Stimulated activated CD4-positive, alpha-beta T cell treated with anti-CD3 and anti-CD28 coated beads, Interleukin-15, amount 100 ng/mL, for 48 hours (primary cell): ENCODE measurements at places on chromosomes 13 and 19.

- no peak for DNase-seq
These were observed 52.5 kb upstream of the GAS6 start for GRCh38 chr13:113916330-113916815.

- DNase-seq: no peak
These were observed 70.3 kb downstream of the DHRS12 start for GRCh38 chr13:51733374-51734298.

- peak; percentile 77 for DNase-seq
These were observed at the start of gene ZNF835 for GRCh38 chr19:56671613-56671994. TSS of gene ZNF835 (minus strand) at chr19:56671757. CDS start at chr19:56665198, 6,559 bp downstream.

DNA sequence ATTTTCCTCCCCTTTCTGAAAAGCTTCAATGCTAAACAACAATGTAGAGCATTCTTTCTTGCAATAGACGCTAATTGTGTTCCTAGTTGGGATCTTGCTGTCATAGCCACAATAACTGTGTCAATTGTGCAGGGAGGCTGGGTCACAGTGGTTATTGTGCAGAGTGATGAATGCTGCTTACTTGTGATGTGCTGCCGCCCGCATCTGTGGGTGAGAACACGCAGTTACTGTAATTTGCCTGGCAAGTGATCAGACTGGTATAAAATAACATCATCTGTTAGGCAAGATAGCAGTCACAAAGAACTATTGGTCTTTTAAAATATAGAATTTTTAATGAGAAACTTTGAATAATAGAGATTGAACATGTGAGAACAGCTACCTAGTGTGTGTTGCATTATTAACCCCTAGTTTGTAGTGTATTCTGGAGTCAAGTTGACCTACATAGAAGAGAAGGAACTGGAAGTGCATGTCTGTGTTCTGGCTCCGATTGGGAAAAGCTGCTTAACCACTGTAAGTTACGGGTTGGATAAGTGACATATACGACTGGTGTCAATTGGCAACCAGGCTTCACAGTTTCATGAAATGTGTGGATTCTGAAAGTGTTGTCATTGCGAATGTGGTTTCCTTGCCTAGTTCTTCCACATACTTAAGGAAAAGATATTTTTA, 43.6 kb downstream of the SLAIN1 start:
- DNase-seq: no peak

GRCh38 chr19:54418030-54418929, 3.0 kb downstream of the TTYH1 start:
- DNase-seq: no peak

- DNase-seq: no peak
These were observed 154.7 kb upstream of the SGCG start for GRCh38 chr13:23025864-23026608.

GRCh38 chr13:60090574-60090973, 73.2 kb downstream of the DIAPH3 start:
- no peak for DNase-seq

DNA sequence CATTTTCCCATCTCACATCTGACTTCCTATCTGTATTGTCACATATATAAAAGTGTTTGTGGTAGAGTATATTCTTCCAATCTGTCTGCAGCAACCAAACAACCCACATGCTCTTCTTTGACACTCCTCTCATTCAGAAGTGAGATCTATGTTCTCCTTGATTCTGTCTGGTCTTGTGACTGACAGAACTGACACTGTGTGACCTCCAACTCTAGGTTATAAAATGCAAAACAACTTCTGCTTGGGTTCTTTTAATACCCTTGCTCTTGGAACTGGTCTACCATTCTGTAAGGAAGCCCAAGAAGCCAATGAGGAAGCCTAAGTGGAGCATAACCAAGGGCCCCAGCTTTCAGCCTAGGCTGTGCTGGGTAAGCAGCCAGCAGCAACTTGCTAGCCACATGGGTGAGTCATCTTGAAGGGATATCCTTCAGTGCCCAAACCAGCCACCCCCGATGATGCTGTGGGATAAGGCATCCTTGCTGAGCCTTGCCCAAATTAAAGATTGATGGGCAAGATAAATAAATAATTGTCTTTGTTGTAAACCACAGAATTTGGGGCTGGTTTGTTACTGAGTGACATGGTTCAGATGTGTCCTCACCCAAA, 18.4 kb upstream of the ITM2B start:
- no peak for DNase-seq

- DNase-seq: no peak
These were observed 7.7 kb upstream of the RNF113B start for GRCh38 chr13:98184792-98185191.

GRCh38 chr19:1261798-1262622, 7.1 kb upstream of the CIRBP start:
- no peak for DNase-seq

GRCh38 chr13:109883181-109884180, 97.1 kb upstream of the IRS2 start:
- no peak for DNase-seq

DNA sequence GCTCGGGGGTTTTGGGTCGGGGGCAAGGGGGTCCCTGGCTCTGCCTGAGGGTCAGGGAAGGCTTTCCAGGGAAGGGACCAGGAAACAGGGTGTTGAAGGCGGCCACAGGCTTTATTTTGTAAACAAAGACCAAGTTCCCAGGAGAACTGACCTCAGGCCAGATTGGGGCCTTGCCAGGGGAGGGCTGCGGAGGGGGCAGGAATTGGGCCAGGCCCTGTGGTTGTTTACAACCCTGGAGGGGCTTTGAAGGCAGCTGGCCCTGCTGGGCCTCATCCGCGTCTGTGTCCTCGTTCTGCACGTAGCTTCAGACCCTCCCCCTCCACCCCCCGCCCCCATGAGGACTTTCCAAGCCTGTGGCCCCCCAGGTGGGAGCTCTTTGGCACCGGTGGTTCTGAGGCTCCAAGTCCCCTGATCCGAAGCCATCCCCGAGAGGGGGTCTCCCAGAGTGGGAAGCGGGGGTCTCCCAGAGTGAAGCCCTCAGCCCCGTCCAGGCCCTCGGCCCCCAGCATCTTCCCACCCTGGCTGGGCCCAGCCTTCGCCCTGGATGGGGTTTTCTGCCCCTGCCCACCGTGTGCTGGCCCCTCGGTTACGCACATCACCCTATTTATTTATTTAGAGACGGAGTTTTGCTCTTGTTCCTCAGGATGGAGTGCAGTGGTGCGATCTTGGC, 13.5 kb upstream of the BSG start:
- DNase-seq: no peak

GRCh38 chr13:109140479-109141349, 511.3 kb downstream of the MYO16 start:
- DNase-seq: no peak

GRCh38 chr19:47331931-47332547, at the start of gene C5AR2:
TSS of gene C5AR2 (plus strand) at chr19:47332175. CDS start at chr19:47340800, 8,625 bp downstream.
- no peak for DNase-seq

DNA sequence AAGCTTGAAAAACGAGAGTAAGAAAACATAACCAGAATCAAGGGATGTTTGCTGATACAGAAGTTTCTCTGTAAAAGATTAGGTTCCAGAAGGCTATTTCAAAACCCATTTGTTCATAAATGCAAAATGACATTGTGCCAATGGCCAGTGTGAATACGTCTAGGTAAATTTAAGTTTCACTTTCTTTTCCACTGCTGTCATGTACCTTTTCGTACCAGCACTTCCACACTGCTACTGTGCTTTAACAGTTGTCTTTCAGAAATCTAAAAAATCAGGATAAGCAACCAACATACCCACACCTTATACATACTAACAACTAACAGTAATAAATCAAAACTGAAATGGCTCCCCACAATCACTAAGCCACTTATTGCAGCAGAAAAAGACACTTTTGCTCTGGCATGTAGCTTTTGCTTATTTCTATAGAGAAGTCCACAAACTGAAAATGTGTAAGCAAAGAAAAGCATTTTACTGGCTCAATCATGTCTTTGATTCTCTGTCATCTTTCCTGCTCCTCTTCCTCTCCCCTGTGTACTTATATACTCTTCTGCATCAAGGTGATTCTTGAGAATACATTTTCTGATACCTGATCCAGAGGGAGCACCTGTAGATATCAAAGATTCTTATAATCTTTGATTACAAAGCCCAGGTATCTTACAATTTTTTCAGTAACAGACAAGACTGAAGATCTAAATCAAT, 34.3 kb downstream of the ELF1 start:
- DNase-seq: no peak

DNA sequence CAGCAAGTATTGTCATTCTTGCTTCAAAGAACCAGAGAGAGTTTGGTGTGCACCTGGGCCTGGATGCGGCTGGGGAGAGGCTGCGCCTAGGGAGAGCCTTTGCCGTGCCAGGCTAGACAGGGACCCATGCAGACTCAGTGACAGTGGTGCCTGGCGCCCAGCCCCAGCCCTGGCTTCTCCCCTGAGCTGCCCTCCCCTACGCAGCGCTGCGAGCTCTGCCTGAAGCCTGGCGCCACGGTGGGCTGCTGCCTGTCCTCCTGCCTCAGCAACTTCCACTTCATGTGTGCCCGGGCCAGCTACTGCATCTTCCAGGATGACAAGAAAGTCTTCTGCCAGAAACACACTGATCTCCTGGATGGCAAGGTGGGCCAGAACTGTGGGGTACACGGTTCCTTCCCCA, 12.0 kb downstream of the KMT2B start:
- DNase-seq: no peak

DNA sequence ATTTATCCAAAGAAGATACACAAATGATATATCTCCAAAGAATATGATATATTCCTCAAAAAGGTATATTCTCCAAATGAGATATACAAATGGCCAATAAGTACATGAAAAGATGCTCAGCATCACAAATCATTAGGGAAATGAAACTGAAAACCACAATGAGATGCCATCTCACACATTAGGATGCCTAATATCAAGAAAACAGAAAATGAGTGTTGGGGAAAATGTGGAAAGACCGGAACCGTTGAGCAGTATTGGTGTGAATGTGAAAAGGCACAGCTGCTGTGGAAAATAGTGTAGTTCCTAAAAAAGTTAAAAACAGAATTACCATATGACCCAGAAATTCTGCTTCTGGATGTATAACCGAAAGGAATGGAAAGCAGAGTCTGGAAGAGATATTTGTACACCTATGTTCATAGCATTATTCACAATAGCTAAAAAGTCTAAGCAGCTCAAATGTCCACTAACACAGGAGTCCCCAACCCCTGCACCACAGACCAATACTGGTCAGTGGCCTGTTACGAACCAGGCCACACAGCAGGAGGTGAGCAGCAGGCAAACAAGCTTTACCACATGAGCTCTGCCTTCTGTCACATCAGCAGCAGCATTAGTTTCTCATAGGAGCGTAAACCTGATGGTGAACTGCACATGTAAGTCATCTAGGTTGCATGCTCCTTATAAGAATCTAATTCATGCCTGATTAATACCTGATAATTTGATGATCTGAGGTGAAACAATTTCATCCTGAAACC, 291.9 kb downstream of the PCDH20 start:
- DNase-seq: no peak

DNA sequence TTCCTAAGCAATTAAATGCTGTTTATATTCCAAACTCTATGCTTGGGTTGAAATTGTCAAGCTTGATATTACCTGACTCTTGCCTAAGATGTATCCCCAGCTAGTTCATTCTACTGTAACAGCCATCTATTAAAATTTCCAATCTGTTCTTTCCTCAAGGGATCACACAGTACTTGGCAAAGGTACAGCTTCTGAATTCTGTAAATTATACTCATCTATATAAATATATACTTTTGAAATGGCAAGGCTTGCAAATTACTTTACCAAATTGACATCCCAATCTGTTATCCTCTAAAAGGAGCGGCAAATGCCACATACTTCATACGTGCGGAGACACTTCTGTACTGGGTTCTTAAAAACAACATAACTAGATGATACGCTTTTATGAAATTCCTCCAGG, 330.2 kb downstream of the DNAJC15 start:
- no peak for DNase-seq

DNA sequence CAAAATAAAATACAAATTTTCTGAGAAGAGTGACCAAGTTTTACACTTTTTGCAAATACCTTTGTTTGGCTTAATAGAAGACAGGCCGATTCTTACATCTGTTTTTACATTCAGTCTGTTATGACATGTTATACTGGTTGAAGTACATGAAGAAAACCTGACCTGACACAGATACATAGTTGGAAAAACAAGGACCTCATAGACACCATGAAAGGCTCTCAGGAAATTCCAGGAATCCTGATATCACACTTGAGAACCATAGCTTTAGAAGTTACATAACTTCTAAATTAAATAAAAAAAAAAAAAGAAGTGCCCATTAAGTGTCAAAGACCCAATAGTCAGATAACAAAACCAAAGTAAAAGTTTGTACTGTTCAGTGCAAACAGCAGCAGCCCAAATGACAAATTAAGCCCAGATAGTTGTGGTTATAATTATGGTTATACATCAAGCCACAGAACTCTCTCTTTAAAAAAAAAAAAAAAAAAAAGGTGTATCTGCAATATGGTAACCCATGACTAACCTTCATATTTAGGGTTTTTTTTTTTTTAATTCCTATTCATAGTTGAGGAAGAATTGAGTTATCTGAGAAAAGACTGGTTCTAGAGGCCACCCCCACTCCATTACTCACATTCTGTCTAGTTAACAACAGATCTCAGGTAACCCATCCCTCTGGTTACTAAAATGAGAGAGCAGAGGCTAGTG, 19.8 kb downstream of the RBM26 start:
- DNase-seq: no peak

- DNase-seq: no peak
These were observed 7.5 kb downstream of the PLAUR start for GRCh38 chr19:43662487-43662886.

- DNase-seq: no peak
These were observed 7.9 kb downstream of the CDC37 start for GRCh38 chr19:10395436-10395835.

DNA sequence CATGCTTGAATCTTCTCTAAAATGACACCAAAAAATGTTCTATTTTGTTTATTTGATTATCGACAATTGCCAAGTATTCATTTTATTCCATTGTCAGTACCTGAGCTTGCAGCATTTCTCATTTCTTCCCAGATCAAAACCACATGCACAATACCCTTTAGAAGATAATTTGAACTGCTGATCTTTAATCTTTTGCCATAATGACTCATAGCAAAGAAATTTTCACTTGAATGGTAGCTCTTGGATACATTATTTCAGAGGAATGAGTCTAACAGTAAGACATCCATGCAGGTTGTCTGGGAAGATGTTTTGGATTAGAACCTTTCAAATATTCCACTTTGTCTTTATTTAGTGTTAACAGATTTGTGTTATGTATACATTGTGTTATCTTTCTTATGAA, 42.0 kb upstream of the RXFP2 start:
- DNase-seq: no peak

DNA sequence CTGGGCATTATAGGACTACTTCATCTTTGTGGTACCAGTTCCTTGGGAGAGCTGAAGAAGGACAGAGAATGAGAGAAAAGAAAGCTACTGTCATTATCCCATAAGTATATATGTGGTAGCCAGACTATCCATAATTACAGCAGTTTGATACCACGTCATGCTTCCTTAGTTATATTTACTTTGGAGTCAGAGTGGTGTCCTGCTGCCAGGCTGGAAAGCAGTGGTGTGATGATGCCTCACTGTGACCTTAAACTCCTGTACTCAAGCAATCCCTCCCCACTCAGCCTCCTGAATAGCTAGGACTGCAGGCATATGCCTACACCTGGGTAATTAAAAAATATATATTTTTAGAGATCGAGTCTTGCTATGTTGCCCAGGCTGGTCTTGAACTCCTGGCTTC, 57.8 kb downstream of the WTIP start:
- DNase-seq: no peak

GRCh38 chr19:9796113-9796773, 22.6 kb downstream of the FBXL12 start:
- peak; percentile 67 for DNase-seq

- DNase-seq: no peak
These were observed 10.5 kb downstream of the SLC25A42 start for GRCh38 chr19:19074196-19074882.

- DNase-seq: no peak
These were observed 55.8 kb upstream of the KCTD15 start for GRCh38 chr19:33740811-33741396.
